ENCODE measurements at places on chromosomes 12 and 14.
A peak's percentile ranks its signal among the peaks of the same experiment; 100 is the strongest.

DNA sequence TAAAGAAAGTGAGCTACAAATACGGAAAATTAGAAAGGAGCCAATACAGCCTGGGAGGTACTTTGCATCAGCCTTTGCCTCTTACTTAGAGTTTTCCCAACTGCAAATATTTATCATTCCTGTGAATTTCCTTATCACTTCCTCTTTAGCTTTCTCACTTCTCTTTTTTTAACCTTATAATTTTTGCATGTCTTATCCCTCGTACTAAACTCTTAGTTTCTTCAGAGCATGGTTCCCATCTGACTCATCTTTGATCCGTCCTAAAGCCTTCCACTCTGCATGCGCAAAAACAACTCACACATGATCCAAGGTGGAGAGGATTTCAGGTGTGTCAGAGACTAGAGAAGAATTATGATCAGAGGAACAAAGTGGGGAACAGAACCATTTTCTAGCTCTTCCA is 9.6 kb upstream of the SNAPC1 start:
- DNase-seq, result peak; percentile 84

DNA sequence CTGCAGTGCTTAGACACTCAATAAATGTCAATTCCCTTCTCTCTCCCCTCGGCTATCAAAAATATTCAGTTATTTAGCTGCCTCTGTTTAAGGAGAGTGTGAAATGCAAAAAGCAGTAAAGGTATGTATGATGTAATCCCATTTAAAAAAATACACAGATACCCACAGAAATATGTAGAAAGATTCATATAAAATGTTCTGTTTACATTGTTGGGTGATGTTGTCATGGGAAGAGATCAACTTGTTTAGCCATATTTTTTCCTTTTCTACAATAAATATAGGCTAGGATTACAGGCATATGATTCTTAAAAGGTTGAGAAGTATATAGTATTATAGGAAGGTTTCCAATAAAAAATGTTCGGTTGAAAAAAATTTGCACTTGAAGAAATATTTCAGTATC is 7.8 kb downstream of the PPP2R3C start:
- DNase-seq, result no peak

DNA sequence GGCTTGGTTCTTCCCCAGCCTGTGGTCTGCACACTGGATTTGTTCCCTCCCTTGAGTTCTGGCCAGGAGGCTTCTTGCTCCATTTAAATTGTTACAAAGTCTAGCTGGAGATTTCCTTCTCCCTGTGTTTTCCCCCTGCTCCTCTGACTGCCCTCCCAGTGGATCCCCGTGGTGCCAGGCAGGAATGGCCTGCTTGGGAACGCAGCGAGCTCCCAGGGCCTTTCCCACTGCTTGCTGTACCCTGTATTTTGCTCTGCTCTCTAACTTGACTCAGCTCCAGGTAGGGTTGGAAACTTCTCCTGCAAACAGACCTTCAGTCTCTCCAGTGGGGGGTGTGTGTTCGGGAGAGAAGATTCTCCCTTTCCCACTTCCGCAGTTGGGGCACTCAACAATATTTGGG is 349.2 kb upstream of the FBXO33 start:
- DNase-seq, result no peak

DNA sequence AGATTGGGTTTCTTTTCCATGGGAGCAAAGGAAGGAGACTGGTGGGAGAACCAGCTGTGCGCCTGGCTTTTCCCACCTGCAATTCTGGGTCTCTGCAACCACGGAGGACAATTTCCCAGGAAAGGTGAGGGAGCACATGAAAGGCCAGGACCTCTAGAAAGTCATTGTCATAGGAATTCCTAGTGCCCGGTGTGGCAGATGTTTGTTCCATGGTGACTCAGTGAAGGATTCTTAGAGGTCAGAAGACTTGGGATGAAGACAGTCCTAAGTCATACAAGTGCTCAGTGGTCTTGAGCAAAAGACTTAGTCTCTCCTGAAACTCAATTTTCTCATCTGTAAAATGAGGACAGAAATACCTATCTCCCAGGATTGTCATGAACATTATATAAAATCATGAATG is 51.3 kb downstream of the KCNA5 start:
- no peak for DNase-seq

- DNase-seq, result no peak
These were observed 19.8 kb downstream of the MMAB start for GRCh38 chr12:109553483-109553882.

- DNase-seq, result peak; percentile 31
These were observed 58.8 kb upstream of the FLRT2 start for GRCh38 chr14:85471156-85471555.

DNA sequence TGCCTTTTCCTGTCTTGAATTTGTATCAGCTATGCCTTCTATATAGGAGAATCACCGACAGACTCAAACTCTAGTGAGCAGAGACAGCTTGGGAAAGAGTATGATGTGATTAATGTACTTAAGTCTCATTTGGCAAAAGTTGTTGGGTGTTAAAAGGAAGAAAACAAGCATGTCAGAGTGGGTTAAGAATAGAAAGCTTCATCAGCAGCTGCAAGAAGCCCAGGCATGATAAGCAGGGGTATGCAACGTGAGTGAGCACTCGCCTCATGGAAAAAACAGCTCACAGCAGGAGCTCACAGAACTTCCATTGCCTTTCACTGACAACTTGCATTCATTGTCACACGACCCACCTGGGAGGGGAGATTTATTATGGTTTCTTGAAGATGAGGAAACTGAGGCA is 35.9 kb upstream of the WNK1 start:
- DNase-seq, result no peak

Measured in suppressor macrophage (primary cell).